IMR-90 (cell line): ENCODE measurements at places on chromosomes 7 and 10. TPM values are rescaled to one million over a fixed set of nuclear protein-coding genes. Genes with fewer than 3 reads are reported as not detected.

- DNase-seq: no peak
Observed at GRCh38 chr7:11650500-11650899, 181.5 kb downstream of the THSD7A start.

DNA sequence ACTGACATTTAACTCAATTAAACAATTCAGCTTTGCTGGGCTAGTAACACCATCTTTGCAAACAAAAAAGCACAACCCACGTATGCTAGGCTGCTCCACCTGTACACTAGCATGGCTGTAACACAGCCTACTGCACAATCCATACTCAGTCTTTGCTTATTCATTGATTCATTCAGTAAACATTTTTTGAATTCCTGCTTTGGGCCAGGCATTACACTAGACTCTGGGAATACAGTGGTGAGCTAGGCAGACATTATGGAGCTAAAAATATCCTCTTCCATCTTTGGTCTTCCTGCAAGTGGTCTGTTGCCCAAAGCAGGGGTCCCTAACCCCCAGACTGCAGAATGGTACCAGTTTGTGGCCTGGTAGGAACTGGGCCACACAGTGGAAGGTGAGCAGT, 9.9 kb downstream of the CNNM1 start:
- DNase-seq: peak; percentile 28

DNA sequence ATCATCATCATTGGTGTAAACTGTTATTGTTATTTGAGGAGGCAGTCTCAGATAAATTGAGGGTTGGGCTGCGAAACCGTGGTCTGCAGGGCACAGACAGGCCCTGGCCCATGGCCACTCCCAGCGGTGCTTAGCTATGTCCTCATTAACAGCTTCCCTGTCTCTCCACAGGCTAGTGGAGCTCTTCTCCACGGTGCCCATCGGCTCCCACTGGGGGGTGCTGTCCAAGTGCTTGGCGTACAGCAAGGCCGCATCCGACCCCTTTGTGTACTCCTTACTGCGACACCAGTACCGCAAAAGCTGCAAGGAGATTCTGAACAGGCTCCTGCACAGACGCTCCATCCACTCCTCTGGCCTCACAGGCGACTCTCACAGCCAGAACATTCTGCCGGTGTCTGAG, 21.6 kb downstream of the GPR26 start:
- no peak for DNase-seq

DNA sequence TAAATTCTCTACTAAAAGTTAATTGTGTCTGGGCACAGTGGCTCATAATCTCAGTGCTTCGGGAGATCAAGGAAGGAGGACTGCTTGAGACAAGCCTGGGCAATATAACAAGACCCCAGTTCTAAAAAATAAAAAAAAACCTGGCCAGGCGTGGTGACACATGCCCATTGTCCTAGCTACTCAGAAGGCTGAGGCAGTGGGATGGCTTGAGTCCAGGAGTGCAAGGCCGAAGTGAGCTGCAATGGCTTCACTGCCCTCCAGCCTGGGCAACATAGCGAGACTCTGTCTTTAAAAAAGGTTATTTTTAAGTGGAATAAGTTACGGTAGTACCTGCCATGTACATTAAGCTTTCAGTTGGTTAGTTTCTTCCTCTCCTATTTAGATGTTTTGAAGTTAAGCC, 28.9 kb downstream of the CDK14 start:
- peak; percentile 6 for DNase-seq

GRCh38 chr10:30968711-30969110, 63.0 kb downstream of the ZNF438 start:
- DNase-seq: no peak

DNA sequence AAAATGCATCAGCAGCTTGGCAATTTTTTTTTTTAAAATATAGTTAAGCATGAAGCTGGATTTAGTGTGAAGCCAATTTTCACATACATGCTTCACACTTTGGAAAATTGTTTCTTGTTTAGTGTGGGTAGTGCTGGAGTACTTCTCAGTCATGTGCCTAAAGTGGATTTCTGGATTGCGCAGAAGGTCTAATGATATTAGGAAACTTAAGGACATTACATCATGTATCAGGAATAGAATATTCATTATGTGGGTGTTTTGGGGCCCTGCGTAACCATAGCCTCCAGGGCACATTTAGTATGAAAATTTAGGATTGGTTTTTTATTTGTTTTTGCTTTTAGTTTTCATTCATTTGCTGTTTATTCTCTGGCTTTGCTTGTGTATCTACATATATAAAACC, 28.8 kb upstream of the BNIP3 start:
- DNase-seq: no peak

- peak; percentile 47 for DNase-seq
Observed at GRCh38 chr7:105760551-105761447, 115.6 kb downstream of the ATXN7L1 start.

- DNase-seq: peak; percentile 74
Observed at GRCh38 chr7:151341357-151342101, at the start of gene NUB1. Gene NUB1 (plus strand): TSS chr7:151341812. CDS start chr7:151345350, 3,538 bp downstream.

- DNase-seq: peak; percentile 89
Observed at GRCh38 chr7:41881331-41882130, 178.6 kb upstream of the INHBA start.

GRCh38 chr7:75623390-75624133, 115.2 kb downstream of the HIP1 start:
- peak; percentile 11 for DNase-seq

- DNase-seq: no peak
Observed at GRCh38 chr7:82078807-82079206, 309.0 kb upstream of the HGF start.

GRCh38 chr10:30036341-30036740, 23.0 kb downstream of the JCAD start:
- DNase-seq: peak; percentile 40

- DNase-seq: peak; percentile 47
Observed at GRCh38 chr10:112532189-112532588, 85.2 kb downstream of the VTI1A start.

GRCh38 chr10:75788394-75789205, 357.2 kb downstream of the LRMDA start:
- no peak for DNase-seq

The ATP5MK gene
- total RNA-seq: 101 and 128 TPM in 2 replicates

The DKK1 gene
- total RNA-seq: 74.7 and 116 TPM in 2 replicates

The WAC gene
- 52.2 and 53.6 TPM in 2 replicates for total RNA-seq

The SKAP2 gene
- total RNA-seq: 5.7 and 11.1 TPM in 2 replicates

The APBB1IP gene
- not detected in 2 replicates for total RNA-seq

The CAPZA2 gene
- 133 and 229 TPM in 2 replicates for total RNA-seq

The MYH16 gene
- total RNA-seq: 0.18 and 0.28 TPM in 2 replicates

The MORN4 gene
- total RNA-seq: 3.2 and 3.3 TPM in 2 replicates
